LHCN-M2 (cell line): ENCODE measurements at places on chromosomes 4 and X. TPM values are rescaled to one million over a fixed set of nuclear protein-coding genes. Genes with fewer than 3 reads are reported as not detected.

Gene RHOXF2B
- total RNA-seq: not detected in 2 replicates

Gene GALNTL6
- 0.06 TPM in 2 replicates for total RNA-seq

Gene SSX1
- total RNA-seq: not detected in 2 replicates

Gene COPS4
- 59.2 and 65.0 TPM in 2 replicates for total RNA-seq

Gene TMEM47
- 44.5 and 54.7 TPM in 2 replicates for total RNA-seq

Gene PDCL2
- total RNA-seq: not detected in 2 replicates

Gene GASK1B
- total RNA-seq: 54.4 and 60.4 TPM in 2 replicates
